Right cardiac atrium (tissue), 5 donors: ENCODE measurements at places on chromosomes 4 and X. TPM values are rescaled to one million over a fixed set of nuclear protein-coding genes. Genes with fewer than 3 reads are reported as not detected.

The FREM3 gene
- total RNA-seq: not detected

The STARD8 gene
- 10.2 TPM for total RNA-seq

The GC gene
- total RNA-seq: 0.61 TPM

The TCP11X2 gene
- not detected for total RNA-seq

The DRP2 gene
- 0.11 TPM for total RNA-seq

GRCh38 chr4:140343303-140343702 is 30.1 kb upstream of the SCOC start:
- DNase-seq: peak; percentile 31

- no peak for DNase-seq
Measured at GRCh38 chrX:2397229-2398063, 103.3 kb downstream of the DHRSX start.

DNA sequence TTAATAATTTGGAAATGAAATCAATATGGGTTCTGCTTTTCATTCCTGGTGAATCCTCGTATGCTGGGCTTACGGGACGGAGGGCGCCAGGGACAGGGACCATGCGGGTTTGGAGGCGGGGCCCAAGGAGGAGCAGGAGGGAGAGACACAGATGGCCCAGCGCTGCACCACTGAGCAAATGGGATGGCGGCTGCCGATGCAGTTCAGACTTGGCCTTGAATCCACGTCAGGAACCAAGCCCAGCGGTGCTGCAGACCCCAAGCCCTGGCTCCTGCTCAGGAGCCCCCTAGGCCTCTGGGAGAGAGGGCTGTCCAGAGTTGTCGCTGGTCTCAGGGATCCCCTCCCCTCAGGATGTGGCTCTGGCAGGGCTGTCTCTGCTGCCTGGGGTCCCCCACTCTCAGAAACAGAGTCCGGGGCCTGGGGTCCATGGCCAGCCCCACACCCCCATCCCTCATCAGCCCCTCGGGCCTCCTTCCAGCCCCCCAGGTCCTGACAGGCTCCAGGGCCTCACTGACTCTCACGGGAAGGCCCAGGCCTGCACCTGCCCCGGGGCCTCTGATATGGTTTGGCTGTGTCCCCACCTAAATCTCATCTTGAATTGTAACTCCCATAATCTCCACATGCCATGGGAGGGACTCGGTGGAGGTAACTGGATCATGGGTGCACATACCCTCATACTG is 75.2 kb downstream of the FAM53A start:
- peak; percentile 16 for DNase-seq

- DNase-seq: no peak
Measured at GRCh38 chr4:142091691-142092182, 455.4 kb downstream of the IL15 start.

GRCh38 chr4:1910643-1911042 is 39.5 kb downstream of the NSD2 start:
- DNase-seq: no peak

DNA sequence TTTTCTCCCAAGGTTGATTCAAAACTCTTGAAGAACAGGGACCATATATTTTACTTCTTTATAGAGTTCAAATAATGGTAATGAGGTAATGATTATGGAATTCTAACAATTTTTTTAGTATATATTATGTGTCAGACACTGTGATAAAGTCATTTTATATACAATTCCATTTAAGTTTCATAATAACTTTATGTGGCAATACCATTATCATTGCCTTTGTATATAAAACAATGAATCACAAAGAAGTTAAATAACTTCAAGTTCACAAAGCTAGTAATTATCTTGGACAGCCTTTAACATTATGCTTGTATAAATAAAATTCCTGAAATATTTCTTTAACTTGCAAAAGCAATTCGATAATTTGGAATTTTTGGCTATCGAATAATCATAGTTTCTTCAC is 20.6 kb downstream of the MAGEC1 start:
- DNase-seq: no peak

GRCh38 chr4:173333658-173334084 is 487 bp downstream of the HMGB2 start:
- peak; percentile 86 for DNase-seq

- DNase-seq: no peak
Measured at GRCh38 chr4:4387531-4388310, 819 bp downstream of the NSG1 start.

DNA sequence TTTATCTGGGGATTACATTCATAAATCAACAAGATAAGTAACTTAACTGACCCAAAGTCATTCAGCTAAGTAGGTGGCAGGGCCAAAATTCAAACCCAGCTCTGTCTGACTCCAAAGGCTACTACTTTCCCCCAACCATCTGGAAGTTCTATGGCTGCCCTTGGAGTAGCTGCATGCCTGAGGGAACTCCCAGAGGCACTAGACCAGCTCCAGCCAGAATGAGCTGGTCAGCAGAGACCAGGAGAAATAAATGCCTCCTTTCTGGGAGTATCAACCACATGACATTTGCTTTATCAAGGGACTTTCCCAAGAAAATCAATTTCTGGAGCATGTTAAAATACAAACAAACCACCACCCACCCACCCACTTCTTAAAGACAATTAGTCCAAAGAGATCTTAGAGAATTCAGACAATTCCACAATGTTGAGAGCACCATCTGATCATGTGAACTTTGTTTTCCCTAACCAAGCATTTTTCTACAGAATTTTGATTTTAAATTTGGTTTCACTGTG is 180.5 kb downstream of the EFHC2 start:
- DNase-seq: no peak

DNA sequence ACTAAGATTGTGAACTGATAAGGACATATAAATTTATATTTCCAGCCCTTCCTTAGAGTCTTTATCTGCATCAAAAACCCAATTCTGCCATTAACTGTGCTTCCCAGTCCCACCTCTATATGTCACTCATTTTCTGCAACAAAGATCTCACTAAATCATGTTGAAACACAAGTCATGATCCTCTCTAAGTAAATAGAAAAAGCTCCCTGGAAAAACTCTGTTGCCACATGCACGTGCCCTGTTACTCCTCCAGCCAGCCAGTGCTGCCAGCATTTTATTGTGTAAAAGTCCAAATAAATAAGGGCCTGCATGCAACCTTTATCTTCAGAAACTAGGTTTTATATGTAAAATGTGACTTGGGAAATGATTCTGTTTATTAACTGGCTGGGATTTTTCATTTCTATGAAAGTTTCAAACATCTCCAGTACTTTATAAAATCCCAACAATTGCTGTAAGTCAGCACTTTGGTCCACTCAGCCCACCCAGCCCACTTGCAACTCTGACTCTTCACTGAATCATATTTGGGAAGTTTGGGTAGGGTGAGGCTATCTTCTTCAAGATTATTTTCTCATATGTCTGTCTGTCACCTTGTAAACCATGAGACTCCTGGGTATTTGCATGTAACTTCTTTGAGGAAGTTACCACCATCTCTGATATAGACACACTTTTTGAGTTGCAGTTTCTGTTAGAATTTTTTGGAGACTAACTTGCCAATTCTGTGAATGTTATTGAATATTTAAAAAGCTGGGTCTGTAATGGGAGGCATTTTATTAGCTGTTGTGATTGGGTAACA is 40.0 kb upstream of the SMARCA5 start:
- no peak for DNase-seq

- DNase-seq: no peak
Measured at GRCh38 chrX:134365904-134366303, 94.1 kb upstream of the HPRT1 start.
